ENCODE measurements at places on chromosomes 4 and X. TPM values are rescaled to one million over a fixed set of nuclear protein-coding genes. Genes with fewer than 3 reads are reported as not detected.

Gene RAB33A
- total RNA-seq = 6.2 TPM

DNA sequence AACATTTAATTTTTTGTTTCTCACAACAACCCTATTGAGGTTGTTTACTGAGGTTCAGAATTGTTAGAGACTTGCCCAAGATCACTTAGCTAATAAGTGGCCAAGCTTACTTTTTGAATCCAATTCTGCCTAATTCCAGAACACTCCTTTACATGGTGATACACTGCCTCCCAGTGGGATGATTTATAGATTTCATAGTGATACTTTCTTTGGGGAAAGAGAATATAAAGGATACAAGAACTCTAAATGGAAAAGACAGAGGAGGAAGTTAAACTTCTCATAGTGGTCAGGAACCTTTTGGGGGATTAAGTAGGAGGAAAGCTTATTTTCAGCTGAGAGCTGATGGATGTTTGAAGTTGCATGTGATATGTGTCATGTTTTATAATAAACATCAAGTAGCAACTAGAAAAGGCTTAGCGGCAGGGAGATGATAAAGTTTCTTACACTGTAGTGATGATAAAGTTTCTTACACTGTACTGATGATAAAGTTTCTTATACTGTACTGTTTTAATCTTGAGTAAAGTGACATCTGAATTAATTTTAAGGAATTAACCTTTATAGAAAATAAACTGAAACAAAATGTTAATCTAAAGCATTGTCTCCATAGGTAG is 15.3 kb downstream of the STAG2 start:
- DNase-seq = peak; percentile 77

Gene NLRP2B
- not detected for total RNA-seq

GRCh38 chr4:7170012-7170411 is 22.3 kb upstream of the SORCS2 start:
- peak; percentile 5 for DNase-seq

GRCh38 chr4:70177090-70177489 is 18.4 kb upstream of the ODAM start:
- DNase-seq = no peak

- DNase-seq = peak; percentile 86
Observed at GRCh38 chr4:15779306-15779705, 1.2 kb downstream of the CD38 start.

DNA sequence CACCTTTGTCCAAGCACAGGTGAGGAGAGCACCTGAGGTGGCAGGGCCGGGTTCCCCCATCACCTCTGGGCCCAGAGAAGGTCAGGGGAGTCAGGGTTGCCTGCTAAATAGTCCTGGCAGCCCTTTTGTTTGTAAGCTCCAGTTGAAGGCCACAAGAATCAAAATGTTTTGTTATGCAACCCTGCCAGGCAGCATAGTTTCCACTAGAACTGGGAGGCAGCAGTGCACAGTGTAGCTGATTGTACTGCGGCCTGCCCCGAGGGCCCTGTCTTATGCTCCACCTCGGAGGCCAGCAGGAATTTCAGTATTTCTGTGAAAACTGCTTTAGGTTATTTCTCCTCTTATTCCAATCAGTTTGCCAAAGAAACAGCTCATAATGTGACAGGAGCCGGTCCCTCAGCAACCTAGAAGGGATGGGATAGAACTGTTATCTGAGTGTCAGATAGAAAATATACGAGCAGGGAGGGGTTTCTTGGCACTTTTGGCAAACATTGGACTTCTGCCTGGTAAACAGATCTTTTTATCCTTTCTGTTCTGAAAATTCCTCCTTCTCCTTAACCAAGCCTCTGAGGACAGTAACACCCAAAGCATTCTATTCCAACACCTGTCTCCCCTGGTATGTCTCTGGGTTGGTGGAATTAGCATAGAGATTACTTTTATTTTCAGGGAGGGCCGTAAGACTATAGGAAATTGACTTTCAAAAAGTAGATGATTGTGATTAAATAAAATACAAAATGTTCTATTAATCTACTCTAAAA is 93.6 kb downstream of the LNX1 start:
- DNase-seq = no peak

GRCh38 chrX:71178908-71179307 is 34.3 kb downstream of the NLGN3 start:
- DNase-seq = peak; percentile 85

Gene TIGD4
- 0.36 TPM for total RNA-seq

Gene SLAIN2
- 77.2 TPM for total RNA-seq

DNA sequence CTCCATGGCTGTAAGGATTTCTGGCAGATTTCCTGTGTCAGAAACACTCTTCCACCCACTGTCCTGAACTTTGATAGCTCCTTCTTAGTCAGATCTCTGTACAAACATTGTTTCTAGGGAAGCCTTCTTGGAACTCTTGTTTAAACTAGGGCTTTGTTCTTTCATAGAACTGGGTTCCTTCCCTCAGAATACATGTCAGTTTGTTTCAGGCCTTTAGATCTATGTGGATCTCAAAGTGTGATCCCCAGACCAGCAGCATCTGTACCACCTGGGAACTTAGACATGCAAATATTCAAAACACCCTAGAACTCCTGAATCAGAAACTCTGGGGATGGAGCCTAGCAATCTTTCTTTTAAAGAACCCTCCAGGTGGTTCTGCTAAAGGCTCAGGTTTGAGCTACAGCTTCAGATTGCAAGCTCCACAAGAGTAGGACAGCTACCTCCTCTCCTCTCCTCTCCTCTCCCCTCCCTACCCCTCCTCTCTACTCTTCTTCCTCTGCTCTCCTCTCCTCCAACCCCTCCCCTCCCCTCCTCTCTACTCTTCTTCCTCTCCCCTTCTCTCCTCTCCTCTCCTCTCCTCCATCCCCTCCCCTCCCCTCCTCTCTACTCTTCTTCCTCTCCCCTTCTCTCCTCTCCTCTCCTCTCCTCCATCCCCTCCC is 12.7 kb downstream of the RASSF6 start:
- DNase-seq = peak; percentile 64

GRCh38 chr4:10032625-10033024 is 11.3 kb upstream of the SLC2A9 start:
- peak; percentile 71 for DNase-seq

GRCh38 chrX:107355533-107355932 is 93.9 kb upstream of the FRMPD3 start:
- DNase-seq = no peak

- DNase-seq = no peak
Observed at GRCh38 chrX:110211340-110211739, 106.5 kb downstream of the AMMECR1 start.

- no peak for DNase-seq
Observed at GRCh38 chrX:140104760-140105159, 139.4 kb upstream of the CXorf66 start.

GRCh38 chr4:129862461-129862860 is 766.5 kb downstream of the C4orf33 start:
- no peak for DNase-seq

Gene TMEM35A
- total RNA-seq = 1.5 TPM

DNA sequence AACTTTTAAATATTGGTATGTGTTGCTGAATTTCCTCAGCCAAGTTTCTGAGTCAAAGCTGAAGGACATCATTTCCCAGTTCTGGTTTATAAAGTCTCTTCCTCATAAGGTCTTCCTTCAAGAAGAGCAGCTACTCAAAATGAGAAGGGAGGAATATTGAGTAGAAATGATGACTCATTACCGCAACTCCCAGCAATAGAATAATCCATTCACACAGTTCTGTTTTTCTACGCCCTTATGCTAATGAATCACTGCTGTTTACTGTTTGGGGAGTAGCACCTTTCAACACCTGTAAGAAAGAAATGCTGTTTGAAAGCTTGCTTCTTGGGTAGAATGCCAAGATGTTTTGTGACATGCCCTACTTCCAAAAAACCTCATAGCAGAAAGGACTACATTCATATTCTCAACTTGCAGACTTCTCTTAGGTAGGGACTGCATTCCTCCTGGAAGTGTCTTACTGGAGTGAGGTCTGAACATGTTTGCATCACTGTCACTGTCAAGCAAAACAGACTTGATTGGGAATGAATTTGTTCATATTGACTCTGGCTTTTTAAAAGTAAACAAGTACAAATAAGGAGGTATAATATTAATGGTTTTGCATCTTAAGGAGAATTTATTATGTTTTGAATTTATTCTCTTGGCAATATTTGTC is 147.2 kb upstream of the BANK1 start:
- DNase-seq = no peak

GRCh38 chr4:1212546-1213335 is 36.2 kb downstream of the CTBP1 start:
- DNase-seq = peak; percentile 88

Gene MAGEB17
- total RNA-seq = not detected

Gene AFM
- total RNA-seq = not detected

DNA sequence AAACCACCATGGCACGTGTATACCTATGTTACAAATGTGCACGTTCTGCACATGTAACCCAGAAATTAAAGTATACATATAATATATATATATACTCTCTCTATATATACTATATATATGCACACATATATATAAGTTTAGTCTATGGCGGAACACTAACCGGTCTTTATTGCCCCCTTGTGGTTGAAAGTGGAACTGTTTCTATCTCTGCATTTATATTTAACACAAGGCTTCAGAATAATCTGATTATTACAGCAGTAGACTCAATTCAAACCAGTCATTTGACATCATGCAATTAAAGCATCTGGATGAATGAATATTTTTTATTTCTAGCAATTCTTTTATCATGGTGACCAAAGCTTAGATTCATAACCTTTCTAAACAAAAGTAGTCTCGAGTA is 14.6 kb downstream of the RAB9B start:
- DNase-seq = no peak

Gene CFAP99
- total RNA-seq = under 0.01 TPM

DNA sequence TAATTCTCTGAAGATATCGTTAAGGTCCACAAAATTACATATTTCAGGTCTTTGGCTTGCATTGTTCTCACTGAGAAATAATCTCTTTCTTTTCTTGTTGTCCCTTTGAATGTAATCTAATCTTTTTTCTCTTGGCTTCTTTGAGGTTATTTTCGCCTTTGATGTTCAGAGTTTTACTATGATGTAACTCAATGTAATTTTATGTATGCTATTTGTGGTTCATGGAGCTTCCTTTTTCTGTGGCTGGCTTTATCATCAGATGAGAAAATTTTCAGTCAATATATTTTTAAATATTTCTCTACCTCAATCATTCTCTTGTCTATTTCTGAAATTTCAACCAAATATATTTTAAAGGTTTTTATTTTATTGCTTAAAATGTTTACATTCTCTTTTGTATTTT is 672.2 kb downstream of the TRAM1L1 start:
- no peak for DNase-seq

Gene PHEX
- 0.88 TPM for total RNA-seq

GRCh38 chr4:142727149-142727548 is 119.0 kb downstream of the INPP4B start:
- no peak for DNase-seq

DNA sequence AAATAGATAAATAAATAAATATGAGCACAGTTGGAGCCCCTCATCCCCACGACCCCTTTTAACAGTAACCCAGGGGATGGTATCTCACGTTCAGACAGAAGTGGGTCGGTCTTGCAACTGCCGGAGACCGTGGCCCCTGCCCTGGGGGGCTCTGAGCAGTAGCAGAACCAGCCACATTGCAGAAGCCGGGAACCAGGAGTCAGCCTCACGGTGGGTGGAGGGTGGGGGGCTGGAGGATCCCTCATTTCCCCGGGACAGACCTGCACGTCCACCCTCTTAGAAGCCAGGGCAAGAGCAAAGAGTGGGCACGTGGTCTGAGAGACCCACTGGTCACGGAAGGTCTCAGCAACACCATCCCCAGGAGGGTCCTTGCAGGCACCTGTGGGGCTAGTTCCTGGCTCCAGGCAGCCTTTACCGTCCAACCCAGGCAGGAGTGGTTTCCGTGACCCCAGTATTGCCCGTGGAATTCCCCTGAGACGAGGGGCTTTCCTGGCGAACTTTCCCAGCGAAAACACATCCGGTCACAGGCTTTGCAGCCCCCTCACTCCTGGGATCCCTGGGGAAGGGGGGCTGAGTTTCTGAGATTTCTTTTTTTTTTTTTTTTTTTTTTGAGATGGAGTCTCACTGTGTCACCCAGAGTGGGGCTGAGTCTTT is 8.8 kb upstream of the IL3RA start:
- no peak for DNase-seq

- no peak for DNase-seq
Observed at GRCh38 chr4:100177126-100177525, 13.1 kb downstream of the DDIT4L start.

- no peak for DNase-seq
Observed at GRCh38 chr4:113707048-113707447, 54.5 kb downstream of the CAMK2D start.

Measured in osteoblast (primary cell).